Activated CD8-positive, alpha-beta T cell treated with anti-CD3 and anti-CD28 coated beads for 36 hours (primary cell): ENCODE measurements at places on chromosomes 6 and 20. TPM values are rescaled to one million over a fixed set of nuclear protein-coding genes. Genes with fewer than 3 reads are reported as not detected.

- DNase-seq = no peak
Measured at GRCh38 chr20:40104959-40105358, 584.1 kb downstream of the MAFB start.

- DNase-seq = no peak
Measured at GRCh38 chr20:37971561-37972127, 61.6 kb downstream of the TTI1 start.

DNA sequence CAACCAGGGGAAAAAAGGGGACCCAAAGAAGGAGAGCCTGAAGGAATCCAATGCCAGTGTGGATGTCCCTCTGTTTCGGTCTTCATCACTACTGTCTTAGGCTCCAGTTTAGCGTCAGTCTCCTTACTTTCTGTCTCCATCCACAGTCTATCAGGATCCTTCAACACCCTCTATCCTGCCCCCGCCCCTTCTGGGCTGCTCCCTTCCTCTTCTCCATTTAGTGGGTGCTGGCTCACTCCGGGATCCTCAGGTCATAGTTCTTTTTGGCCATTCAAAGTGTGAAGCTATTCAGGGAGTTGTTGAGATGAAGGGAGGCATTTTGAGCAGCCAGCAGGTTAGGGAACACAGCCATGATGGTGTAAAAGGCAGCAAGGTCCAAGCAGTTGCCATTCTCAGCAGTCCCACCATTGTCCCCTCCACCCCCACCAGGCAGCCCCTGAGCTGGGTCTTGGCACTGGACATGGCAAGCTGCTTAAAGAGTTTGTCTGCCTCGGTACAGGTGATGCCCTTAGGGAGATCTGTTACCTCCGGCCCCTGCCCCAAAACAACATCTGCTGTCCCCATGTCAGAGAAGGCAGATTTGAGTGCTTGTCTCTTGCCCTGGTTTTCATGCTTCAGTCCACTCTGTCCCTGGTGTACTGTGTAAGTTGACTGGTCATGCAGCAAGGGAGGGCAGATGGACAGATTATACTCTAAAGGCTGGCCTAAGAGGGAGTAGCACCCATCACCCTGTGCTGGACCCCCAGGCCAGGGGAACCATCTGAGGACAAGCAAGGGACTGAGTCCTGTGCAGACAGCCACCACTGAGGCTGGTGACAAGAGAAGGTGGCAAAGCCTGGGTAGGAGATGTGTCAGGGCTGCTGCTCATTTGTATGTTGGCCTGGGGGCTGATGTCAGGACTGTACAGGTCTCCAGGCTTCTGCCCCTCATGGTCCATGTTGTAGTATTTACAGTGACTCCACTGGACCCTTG is 842.0 kb downstream of the HACE1 start:
- DNase-seq = no peak

- no peak for DNase-seq
Measured at GRCh38 chr6:37928217-37928616, 108.7 kb downstream of the ZFAND3 start.

DNA sequence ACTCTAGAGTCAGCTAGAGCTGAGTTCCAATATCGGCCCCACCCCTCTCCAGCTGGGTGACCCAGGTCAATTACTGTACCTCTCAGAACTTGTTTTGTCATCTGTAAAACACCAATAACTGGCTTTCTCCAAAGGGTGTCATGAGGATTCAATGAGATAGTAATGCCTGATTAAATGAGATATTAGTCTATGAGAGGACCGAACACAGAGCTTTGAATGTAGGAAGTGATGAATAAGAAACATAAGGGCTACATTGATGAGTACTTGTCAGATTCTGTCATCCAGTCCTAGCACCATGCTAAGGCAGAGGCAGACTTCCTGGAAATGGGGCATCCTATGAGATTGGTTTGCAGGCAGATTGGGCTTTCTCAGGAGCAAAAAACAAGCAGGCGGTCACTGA is 20.2 kb downstream of the BPI start:
- DNase-seq = no peak

DNA sequence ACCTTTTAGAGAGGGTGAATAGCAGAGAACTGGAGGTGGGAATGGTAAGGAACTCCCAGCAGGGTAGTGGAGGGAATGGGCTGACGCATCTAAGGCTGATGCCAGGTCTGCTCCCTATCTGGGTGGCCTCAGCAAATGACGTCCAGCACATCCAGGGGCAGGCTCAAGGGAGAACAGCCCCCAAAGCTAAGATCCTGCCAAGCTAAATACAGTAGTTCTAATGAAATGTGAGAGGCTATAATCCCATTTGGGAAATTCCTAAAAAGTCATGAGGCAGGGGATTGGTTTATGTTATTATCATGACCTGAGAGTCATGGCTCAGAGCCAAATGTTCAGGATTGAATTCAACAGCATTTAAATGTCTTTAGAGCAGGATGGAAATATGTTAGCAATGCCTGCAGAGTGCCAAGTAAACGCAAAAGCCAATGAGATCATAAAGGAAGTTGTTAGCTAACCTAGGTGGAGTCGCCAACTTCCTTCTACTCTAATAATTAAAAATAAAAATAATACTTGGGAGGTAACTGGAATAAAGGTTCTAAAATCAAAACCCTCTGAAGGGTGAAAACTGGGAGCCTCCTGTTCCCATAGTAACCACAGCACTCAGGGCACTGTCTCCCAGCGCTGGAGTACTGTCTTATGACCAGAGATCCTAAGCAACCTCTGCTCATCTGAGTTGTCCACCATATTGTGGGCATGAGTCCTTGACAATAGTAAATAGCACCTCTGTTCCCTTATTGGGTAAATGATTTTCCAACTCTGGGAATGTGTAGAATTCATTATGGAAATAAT is 34.8 kb downstream of the IYD start:
- DNase-seq = no peak

DNA sequence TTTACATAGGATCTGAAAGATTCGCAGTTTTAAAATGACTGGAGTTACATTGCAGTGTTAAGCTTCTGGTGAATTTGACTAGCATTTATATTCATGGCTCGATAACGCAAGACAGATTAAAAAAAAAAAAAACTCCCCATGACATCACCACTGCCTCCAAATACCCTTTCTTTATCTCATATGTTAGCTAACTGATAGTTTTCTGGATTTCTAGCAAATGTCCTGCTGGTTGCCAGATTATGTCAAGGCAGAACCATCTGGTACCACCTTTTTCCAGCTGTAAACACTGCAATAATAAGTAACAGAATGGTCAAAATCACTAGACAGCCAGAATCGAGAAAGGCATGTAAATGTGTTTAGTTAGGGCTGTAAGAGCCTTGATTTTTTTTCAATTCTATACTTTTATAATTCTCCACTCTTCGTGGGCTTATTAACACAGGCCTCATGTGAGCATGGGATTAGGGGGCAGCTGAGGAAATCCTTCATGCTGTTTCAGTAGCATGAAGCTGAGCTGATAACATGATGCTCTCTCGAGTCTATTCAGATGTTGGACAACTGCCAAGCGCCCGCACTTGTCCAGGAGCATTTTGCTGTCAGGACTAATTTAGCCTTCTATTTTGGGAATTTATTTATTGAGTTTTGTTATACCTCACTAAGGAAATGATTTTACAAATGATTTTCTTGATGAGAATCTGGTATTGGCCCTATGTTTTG is 166.0 kb upstream of the SCGN start:
- DNase-seq = no peak

DNA sequence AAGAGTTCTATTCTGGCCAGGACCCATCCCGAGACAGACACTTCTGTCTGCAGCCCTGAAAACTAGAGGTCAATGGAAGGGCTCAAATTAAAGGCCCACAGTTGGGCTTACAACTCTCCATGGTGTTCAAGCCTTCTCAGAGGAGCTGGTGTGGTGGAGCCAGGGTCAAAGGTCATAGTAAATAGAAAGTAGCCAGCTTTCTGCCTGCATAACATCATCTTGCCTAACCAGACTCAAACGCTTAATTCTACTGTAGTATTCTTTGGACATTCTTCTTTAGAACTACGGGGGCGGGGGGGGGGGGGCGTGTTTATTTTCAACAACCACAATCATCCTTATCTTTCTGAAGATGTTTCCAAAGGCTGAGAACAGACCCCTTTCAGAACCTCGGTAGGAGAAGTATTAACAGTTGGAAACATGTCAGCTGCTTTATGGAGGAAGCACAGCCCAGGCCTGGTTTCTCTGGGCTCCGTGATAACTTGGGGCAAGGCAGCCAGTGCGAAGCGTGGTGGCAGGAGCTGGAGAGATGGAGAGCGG is 1.5 kb upstream of the RREB1 start:
- DNase-seq = no peak

DNA sequence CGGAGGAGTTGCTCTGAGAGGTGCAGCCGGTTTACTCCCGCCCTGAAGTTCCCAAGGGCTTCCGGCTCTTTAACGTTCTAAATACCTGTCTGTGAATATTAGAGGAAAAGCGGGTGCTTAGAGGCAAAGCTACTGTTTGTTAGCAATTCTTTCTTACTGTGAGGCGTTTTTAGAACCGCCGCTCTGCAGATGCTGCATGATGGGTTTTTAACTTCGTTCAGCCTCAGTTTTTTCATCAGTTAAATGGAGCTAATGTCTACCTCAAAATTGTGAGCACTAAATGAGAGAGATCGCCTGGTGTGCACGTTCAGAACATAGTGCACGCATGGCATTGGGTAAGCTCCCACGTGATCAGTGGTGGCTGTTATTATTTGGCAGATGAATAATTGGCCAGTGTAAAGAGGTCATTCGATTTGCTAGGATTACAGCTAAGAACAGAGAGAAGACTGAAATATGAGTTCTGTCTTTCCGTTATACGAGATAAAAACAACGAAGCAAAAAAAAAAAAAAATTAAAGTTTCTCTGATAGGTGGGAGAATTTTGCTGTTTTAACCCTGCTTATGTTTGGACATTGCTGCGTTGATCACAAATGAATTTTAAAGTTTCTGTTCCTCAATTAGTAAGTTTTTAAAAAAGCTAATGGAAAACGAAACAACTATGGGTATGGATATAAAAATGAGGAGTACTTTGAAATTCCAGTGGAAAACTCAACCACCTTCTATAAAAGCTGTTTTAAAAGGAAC is 660 bp upstream of the TFB1M start:
- DNase-seq = peak; percentile 87

DNA sequence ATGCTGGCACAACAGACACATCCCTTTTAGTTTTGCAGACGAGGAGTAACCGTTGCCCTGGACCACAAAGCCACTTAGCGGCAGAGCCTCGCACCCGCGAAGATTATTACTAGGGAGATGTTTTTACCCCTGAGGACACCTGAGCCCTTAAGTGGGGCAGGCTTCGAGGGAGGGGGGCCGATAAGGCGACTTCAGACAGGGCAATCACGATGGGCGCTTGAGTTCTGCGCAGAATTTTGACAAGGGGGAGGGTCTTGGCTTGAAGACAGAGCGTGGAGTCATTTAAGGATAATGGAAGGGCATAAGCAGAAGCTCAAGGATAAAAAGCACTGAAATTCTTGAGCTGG is 650 bp upstream of the TTK start:
- peak; percentile 61 for DNase-seq

- DNase-seq = no peak
Measured at GRCh38 chr6:150406948-150407347, 38.1 kb downstream of the IYD start.

DNA sequence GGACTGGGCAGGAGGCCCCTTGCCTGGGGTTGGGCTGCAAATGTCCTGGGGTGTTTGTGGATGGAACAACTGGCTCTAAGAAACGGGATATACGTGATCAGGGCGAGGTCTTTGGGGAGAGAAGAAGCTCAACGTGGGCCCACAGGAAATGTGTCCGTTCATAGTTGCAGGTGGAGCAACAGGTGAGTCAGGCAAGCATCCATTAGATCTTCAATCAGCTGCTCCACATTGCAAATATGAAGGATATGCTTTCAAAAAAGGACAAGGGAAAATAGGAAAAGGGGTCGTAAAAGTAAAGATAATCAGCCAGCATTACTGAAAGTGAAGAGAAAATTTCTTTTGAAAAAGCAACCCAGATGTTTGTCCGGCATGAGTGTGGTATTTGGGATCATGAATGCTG is 251.0 kb downstream of the CDH4 start:
- no peak for DNase-seq

DNA sequence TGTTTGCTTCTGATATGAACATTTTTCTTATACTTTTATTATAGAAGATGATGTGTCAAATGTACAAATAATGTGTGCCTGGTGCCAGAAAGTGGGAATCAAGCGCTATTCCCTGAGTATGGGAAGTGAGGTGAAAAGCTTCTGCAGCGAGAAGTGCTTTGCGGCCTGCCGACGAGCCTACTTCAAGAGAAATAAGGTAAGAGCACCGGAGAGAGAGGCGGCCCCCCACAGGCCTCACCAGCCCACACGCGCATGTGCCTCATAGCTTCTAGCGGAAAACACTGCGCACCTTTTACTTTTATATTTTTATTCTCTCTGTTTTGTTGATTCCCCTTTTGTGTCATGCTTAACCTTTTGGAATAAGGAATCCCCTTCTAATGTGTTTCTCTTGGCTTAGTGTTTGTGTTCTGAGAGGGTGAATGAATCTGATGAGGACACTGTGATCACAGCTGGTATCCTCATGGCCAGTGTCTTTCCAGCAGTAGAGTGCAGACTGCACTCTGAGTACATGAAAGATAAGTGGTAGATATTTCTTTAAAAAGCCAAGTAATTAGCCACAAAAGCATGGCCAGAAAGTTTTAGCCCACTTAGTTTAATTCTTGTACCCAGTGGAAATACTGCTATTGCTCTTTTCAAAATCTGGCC is 43.6 kb downstream of the SOBP start:
- no peak for DNase-seq

- DNase-seq = no peak
Measured at GRCh38 chr6:141097471-141097870, 1035.3 kb upstream of the GJE1 start.

DNA sequence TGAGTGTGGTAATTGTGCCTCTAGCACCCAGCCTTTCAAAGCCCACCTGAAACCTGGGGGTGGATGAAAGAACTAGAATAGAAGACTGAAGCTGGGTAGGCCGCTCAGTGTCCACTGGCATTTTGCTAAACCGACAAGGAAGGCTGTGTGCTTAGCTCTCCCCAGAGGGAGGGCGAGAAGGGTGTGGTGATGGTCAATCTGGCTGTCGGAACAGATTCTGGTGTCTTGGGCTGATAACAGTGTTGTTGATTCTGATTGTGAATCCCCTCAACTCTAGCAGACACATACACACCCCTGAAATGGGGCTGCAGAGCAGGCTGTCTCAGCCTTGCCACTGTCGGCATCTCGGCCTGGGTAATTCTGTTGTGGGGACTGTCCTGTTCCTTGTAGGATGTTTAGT is 4.1 kb upstream of the BPHL start:
- DNase-seq = no peak

DNA sequence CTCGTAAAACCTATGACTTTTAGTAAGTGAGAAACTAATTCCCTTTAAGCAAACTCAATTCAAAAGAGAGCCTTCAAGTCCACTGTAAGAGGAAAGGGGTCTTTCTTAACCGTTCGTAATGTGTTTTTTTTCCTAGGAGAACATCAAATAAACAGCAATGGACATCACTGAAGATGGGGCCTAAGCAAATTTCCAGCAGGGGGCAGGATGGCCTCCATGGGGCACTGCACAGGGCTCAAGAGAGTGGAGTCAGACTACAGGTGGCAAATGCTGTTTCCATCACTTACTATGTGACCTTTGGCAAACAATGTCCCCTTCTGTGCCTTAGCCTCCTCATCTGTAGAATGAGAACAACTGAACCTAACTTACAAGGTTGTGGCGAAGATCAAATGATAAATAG is 88.7 kb downstream of the ARHGAP18 start:
- peak; percentile 51 for DNase-seq

Gene DLL1
- 1.9 TPM for total RNA-seq

Gene LINC00237
- not detected for total RNA-seq

Gene FAM184A
- 4.8 TPM for total RNA-seq

Gene SPACA1
- total RNA-seq = not detected

Gene FAM83B
- not detected for total RNA-seq

Gene RXRB
- 41.2 TPM for total RNA-seq

Gene RRBP1
- 35.2 TPM for total RNA-seq

Gene ACTL10
- 2.4 TPM for total RNA-seq

Gene INSM1
- total RNA-seq = 0.99 TPM
